Activated CD4-positive, alpha-beta T cell treated with anti-CD3 and anti-CD28 coated beads, Interleukin-2, amount 50 U/mL, for 1 hour (primary cell): ENCODE measurements at places on chromosomes 16 and 17.

GRCh38 chr16:54077050-54077821, 209.4 kb downstream of the IRX3 start:
- no peak for DNase-seq

GRCh38 chr17:43427362-43428043, 28.7 kb downstream of the ARL4D start:
- DNase-seq = no peak

GRCh38 chr16:35725949-35726348, 2266.5 kb downstream of the TP53TG3F start:
- no peak for DNase-seq

DNA sequence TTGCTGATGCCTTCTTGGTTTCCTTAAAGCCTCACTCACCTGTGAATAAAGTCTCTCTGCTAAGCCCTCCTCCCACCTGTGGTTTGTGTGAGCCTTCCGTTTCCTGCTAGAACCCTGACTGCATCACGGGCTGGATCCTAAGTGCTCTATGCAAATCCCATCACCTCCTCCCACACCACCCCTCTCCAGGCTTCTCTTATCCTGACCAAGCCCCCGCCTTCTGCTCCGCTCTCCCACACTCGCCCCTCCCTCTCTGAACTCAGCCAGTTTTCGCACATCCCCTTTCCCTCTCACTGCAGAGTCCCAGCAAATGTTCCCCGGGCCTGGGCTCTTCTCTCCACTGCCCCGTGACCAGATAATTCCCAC, 51.8 kb downstream of the PIMREG start:
- no peak for DNase-seq

GRCh38 chr16:68704232-68704867, 32.7 kb upstream of the CDH1 start:
- peak; percentile 48 for DNase-seq

GRCh38 chr17:31050948-31051347, 43.8 kb upstream of the NF1 start:
- no peak for DNase-seq

GRCh38 chr16:69003500-69003899, 102.0 kb upstream of the HAS3 start:
- DNase-seq = no peak

DNA sequence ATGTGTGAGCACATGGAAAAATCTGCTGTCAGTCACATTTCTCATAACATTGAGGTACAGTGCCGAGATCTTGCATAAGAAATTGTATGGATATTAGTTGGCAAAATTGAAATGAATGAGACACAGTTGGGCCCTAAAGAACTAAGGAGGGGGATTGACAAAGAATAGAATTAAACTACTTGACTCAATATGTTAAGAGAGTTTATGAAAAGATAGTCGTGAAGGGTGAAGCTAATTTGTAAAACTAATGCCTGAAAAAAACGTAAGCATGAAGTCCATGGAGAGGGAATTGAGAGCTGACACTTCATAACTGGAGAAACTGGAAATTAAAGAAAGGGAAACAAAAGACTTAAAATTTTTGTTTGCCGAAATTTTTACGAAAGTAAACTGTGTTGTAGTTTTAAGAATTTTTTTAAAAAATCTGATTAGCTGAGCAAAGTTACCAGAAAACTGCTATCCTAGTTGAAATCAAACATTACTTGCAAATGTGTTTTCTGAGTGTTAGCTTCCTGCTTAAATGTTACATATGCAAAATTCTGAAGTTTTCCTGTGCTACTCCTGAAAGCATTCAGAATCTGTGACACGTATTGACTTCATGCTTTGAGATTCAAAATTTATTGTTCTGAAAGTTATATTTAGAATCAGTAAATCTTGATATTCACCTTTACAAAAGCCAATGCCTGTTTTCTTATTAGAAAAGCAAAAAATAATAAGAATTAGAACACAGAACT, 239.9 kb downstream of the PHKB start:
- no peak for DNase-seq

DNA sequence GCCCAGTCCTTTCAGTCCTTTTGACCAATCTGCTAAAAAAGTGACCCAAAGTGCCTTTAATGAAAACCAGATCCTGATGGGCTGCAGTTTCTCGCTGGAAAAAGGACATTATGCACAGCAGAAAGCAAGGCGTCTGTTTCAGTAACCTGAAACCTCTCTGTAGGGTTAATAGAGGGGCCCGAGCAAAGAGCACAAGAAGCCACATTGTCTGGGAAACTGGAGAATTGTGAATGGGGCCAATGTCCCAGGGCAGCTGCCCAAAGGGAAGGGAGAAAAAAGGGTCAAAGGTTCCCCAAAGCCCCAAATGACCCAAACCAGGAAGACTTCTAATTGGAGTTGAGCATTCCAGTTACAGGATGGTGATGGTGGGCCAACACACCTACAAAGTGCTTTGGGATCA, 3.0 kb downstream of the OTOA start:
- no peak for DNase-seq

GRCh38 chr16:876523-877241, 76.1 kb upstream of the GNG13 start:
- DNase-seq = no peak

DNA sequence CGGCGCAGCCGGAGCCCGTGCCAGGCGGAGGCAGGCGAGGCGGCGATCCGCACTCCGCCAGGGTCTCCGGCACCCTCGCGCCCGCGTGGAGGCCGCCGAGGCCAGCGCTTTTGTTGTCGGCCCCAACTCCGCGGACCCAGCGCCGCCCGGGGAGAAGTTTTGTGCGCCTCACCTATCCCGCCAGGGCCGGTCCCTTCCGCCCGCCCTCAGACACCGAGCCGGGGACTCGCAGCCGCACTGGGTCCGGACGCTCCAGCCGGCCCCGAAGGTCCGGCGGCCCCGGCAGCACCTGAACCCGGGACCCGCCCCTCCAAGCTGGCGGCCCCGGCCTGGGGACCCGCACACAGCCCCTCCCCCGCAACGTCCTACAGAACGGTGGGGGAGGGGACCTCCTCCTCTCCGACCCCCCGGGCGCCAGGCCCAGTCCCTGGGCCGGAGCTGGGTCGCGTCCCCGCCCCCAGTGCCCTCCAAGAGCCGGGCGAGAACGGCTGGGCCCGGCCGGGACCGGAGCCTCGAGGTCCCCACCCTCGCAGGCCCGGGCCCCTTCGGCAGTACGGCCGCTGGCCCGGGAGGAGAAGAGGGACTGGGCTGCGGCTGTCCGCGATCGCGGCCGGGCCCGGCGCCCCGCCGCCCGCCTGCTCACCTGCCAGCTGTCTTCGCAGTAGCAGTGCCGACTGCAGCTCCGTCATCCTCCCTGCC, 698 bp downstream of the UBE2G1 start:
- DNase-seq = no peak

- no peak for DNase-seq
These were observed 10.0 kb downstream of the DECR2 start for GRCh38 chr16:411576-412265.

DNA sequence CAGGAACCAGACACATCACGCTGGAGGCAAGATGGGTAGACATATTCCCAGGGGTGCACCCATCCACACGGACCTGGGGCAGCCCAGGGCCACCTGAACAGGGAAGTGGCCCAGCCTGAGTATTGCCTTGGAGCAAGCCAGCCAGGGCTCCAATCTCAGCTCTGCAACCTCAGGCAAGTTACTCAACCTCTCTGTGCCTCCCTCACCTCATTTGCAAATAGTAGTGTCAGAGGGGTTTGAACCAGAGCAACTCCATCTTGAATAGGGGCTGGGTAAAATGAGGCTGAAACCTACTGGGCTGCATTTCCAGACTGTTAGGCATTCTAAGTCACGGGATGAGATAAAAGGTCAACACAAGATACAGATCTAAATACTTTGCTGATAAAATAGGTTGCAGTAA, 35.1 kb upstream of the SNN start:
- DNase-seq = no peak

DNA sequence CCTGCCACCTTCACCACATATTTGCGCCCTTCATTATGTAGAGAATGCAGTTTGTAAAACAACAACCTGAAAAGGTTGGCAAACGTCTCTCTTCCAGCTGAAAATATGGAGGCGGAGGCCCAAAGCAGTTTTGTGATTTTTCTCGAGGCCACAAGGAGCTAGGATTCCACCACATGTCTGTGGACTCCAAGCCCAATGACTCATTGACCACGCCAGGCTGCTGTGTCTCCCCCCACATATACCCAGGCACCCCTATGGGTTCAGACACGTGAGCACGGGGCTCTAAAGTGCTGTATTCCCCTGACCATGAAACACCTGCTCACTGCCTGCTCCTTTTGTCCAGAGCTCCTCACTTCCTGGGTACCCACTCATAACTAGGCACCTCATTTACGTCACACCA, 121.4 kb upstream of the CDH5 start:
- DNase-seq = no peak

DNA sequence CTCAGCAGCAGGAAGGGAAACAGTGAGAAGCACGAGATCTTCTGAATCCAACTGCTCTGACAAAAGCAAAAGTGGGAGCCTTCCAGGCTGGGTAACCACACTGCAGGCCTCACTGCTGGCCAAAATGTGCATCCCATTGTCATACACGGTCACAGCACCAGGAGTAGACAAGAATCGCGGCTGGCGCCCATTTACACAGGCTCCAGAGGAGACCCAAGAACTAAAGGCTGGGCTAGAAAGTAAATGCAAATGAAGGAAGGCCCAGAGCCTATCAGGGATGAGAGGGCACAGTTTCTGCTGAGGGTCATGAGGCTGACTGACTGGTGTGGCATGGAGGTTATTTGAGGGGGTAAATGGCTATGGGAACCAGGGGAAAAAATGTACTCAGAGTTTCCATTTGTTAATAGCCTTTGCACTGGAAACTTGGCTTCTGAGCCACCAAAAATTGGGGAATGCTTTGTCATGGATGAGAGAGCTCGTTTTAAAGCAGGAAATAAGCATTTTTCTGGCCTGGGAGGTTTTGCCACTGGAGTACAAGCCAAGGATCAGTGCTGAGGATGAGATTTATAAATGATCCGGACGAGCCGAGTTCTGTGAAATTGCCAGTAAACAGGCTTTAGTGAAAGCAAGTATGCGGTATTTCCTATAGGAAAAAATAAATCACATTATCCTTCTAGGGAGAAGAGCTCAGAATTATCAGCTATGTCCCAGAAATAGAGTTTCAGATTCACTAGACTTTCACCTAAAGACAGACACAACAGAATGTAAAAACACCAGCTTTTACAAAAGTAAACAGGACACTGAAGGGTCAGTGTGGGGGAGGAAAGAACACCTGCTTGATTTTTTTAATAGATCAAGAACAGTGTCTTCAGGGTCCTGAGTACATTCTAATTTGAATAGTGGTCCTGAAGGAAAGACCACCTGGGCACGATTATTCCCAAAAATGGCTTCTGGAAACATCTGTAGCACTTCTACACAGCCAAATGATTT, 66.9 kb upstream of the GSG1L start:
- no peak for DNase-seq

DNA sequence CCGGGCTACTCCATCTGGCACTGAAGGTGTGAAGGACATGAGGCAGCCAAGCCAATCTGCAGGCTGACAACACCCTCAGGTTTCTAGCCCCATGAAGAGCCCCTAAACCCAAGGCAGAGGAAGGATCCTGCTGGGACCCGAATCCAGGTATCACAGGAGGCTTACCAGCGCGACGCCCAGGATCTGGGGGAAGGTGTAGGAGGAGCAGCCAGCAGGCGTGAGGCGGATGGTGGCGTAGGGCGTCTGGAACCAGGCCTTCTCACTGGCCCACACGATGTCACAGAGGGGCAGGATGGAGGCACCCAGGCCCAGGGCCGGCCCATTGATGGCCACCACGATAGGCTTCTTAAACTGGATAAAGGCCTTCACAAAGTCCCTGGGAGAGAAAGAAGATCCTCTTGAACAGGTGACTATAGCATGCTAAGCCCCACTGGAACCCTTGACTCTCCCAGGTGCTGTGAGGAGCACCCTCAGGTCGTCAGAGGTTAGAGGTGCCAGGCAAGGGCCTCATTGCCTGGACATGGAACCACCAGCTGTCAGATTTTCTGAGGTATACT, 71.7 kb downstream of the DYNLRB2 start:
- DNase-seq = no peak

DNA sequence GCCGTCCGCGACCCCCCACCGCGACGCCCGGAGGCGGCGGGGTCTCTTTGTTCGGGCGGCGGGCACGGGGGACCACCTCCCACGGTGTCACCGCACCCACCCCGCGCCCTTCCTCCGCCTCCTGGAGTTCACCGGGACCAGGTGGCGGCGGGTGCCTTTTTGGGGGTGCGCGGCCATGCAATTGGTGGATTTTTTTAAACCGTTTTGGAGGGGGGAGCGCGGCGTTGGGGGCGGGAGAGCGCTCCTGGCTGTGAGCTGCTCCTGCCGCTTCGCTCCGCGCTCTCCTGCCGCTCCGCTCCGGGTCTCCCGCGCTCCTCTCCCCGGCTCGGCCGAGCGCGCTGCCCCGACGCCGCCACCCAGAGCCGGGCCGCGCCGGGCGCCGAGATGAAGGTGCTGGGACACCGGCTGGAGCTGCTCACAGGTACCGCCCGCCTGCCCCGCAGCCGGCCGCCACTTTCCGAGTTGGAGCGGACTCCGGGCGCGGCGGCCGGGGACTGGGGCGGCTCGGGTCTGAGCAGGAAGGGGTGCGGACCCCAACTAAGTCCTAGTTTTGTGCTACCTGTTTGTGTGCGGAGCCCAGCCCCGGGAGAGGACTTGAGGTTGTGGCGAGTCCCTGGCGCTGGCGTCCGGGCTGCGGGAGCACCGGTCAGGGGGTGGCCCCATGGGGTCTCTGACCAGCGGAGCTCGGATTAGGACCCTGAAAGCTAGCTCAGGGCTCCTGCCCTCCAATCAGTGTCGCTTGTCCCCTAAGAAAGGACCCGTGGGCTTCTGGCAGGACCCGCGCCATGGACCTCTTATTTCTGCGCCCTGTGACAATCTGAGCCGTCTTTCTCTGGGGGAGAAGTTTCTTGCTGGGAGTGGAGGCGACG, 35.7 kb upstream of the NDRG4 start:
- no peak for DNase-seq

DNA sequence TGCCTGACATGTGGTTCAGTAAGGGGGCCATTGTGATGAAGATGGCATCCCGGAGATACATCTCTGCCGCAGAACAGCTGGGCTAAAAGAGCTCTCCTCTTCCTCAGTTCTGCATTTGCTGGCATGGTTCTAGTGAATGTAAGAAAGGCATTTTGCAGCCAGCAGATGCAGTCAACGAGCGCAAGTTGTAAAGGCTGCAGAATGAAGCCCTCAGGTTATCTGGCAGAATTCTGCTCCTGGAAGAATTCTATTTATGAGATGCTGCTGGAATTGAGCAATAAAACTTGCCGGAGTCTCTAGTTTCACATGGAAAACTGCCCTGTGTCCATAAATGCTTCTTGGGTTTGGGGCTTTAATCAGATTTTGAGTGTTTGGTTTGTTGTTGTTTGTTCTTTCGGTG, 176.8 kb upstream of the HSBP1 start:
- DNase-seq = no peak

- no peak for DNase-seq
These were observed 218.7 kb downstream of the XYLT1 start for GRCh38 chr16:17252064-17252463.

- DNase-seq = no peak
These were observed 61.1 kb downstream of the CDYL2 start for GRCh38 chr16:80743273-80743672.
